HCT116 (cell line): ENCODE measurements at places on chromosomes 7 and 10.

DNA sequence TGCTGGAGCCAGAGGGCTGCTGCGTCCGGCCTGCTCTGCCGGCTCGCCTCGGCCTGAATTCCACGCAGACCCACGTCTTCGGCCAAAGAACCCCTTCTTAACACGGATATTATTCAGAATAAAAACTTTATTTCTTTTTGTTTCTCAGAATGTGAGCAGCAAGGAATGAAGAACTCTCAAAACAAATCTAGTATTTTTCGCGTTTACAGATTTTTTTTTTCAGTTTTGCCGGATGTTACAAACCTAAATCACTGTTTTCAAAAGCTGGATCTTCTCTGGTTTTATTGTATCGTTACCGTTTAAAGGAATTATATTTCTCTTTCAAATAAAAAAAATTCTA lies 4.4 kb upstream of the HOXA2 start:
- no peak for DNase-seq

DNA sequence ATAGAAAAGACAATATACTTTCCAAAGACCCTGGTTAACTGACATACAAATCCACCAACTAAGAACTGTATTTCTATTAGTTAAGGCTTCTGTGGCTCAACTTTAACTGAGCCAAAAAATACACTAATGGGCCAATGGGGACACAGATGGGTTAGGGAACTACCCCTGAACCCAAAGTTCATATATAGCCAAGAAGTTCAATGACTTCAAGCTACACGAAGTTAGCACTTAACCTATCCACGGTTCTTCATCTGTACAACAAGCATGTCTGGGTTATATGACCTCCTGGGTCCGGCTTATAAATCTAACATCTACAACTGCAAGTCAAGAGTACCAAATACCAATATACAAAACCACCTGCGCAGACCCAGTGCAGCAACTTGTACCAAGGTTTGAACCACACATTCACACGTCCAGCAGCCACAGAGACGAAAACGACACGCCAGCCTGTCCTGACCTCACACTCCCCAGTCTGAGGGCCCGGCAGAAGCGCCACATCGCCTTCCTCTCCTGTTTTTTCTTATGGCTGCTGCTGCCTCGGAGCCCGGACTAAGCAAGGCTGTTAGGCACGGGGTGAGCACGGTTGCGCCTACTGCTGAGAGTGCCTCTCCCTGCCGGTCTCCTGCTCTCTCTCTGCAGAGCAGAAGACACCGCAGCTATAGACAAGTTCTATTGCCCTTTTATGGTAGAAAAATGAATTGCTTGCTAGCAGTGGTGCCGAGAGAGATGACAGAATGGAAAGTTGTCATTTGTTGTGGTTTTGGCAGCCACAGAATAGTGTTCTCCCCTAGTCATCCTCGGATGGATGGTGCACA lies 86.3 kb downstream of the RNF216 start:
- no peak for DNase-seq

DNA sequence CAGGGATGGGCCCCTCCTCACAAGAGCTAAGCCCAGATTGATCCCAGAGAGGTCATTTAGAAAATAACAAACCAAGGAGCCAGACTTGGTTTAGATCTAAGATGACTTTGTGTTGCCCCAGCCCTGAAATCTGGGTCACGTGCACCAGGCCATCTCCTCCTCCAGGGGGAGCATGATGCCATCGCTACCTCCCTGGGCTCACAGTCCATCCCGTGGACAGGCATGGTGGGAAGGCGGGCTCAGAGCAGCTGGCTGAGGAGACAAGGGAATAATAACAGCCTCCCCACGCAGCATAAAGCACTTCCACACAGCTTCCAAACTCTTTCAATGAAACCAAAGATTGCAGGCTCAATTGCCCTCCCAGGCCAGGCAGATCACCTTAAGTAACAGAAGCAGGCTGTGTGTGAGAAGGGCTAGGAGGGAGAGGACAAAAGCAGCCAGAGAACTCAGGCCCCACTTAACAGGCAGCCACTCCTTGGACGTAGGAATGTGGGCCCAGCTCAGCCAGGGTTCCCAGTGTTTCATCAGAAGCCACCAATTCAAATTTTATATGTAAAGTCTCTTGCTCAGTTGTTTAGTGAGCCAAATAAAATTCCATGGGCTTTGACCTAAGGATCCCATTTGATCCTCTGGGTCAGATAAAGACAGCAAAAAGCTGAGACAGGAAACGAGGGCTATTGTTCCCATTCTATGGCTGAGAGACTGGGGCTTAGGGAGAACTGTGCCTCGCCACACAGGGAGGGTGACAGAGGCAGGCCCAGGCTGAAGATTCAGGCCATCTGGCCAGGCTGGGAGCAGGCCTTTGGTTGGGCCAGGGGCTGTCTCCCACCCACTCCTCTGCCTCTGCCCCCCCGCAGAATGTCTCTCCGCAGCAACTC lies 100.2 kb downstream of the COL13A1 start:
- DNase-seq: peak; percentile 28

DNA sequence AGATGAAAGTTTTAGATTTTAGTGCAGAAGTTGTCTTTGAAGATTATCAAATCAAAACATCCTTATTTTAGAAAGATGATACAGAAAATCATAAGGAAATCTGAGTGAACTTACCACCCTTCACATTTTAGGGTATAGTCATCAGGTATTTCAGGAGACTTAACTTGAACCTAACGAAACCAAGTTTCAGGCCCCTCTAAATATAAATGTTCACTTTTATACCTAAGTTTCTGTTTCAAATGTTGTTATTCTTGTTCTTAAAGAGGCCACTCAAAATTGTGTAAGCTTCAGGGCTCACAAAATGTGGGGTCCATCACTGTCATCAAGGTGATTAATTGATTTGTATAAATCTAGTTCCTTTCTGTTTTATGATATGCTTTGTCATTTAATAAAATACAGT lies 216.2 kb downstream of the KIAA1217 start:
- DNase-seq: no peak

GRCh38 chr7:105027176-105027853 lies 13.3 kb downstream of the KMT2E start:
- DNase-seq: no peak

GRCh38 chr7:100080907-100081534 lies 502 bp downstream of the ZNF3 start:
- DNase-seq: no peak

GRCh38 chr7:98852826-98853225 lies 17.0 kb downstream of the TMEM130 start:
- DNase-seq: no peak
